ENCODE measurements at places on chromosomes 2 and 18. TPM values are rescaled to one million over a fixed set of nuclear protein-coding genes. Genes with fewer than 3 reads are reported as not detected.

The GRB14 gene
- 0.32 TPM for total RNA-seq

The ELAC1 gene
- total RNA-seq, result 4.7 TPM

The CCDC68 gene
- total RNA-seq, result 0.63 TPM

The IL18R1 gene
- total RNA-seq, result 0.82 TPM

The C2orf72 gene
- total RNA-seq, result 0.16 TPM

The BCS1L gene
- 33.8 TPM for total RNA-seq

The TCF7L1 gene
- 2.9 TPM for total RNA-seq

The SCN7A gene
- total RNA-seq, result not detected

The SCN9A gene
- 1.3 TPM for total RNA-seq

The PROC gene
- total RNA-seq, result not detected

The KIDINS220 gene
- 89.9 TPM for total RNA-seq

The ST3GAL5 gene
- 9.2 TPM for total RNA-seq

The IL36RN gene
- total RNA-seq, result not detected

The EPB41L5 gene
- 23.9 TPM for total RNA-seq

The NEMP2 gene
- total RNA-seq, result 1.6 TPM

The VWA3B gene
- not detected for total RNA-seq

The SATB2 gene
- total RNA-seq, result 0.65 TPM

The CRYGC gene
- total RNA-seq, result not detected

The RNF149 gene
- 43.9 TPM for total RNA-seq

The VAMP5 gene
- total RNA-seq, result 129 TPM

The RHBDD1 gene
- total RNA-seq, result 4.0 TPM

The SERPINB13 gene
- total RNA-seq, result not detected

The INO80D gene
- total RNA-seq, result 5.2 TPM

The INPP5D gene
- total RNA-seq, result 37.7 TPM

The CD207 gene
- total RNA-seq, result 0.16 TPM

The SP9 gene
- not detected for total RNA-seq

The FOSL2 gene
- total RNA-seq, result 32.7 TPM

The CFC1 gene
- total RNA-seq, result not detected

The LINC00305 gene
- total RNA-seq, result not detected

The RGPD6 gene
- 25.9 TPM for total RNA-seq

All from bladder microvascular endothelial cell (primary cell).